ENCODE measurements at places on chromosomes 5 and 9.

- DNase-seq = no peak
Observed at GRCh38 chr5:137470111-137470920, 28.8 kb downstream of the SPOCK1 start.

- no peak for DNase-seq
Observed at GRCh38 chr5:127960270-127960691, 123.3 kb upstream of the SLC12A2 start.

DNA sequence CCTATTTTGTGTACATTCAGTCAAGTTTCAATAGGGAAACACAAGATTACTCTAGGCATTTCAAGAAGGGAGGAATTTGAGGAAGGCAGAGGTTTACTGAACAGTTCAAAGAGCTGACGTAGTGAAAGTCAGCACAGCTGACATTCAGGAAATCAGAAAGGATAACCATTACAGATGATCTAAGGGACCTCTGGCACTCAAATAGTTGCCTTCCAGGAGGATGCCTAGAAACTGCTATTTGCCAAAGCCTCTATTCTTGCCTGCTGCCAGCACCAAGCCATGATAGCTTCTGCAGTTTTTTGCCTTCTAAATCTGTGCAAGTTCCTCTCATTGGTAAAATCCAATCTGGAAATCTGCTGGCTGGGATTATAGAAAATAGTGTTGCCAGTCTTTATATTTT, 373.1 kb downstream of the CSNK1G3 start:
- no peak for DNase-seq

DNA sequence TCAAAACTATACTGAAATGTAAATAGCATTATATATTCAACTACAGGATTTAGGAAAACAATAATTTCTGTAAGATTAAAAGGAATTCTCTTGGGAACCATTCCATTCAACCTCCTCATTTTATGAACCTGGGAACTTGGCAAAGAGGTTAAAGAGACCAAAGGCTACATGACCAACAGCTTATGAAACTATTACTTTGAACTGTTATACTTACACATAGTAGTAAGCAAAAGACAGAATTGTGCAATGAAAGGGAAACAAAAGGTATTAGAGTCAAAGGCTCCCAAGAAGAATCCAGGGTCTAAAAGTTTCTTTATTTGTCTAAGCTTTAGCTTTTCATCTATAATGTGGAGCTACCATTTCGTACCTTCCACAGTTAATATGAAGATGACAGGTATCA, 7.2 kb downstream of the C9orf72 start:
- DNase-seq = no peak

DNA sequence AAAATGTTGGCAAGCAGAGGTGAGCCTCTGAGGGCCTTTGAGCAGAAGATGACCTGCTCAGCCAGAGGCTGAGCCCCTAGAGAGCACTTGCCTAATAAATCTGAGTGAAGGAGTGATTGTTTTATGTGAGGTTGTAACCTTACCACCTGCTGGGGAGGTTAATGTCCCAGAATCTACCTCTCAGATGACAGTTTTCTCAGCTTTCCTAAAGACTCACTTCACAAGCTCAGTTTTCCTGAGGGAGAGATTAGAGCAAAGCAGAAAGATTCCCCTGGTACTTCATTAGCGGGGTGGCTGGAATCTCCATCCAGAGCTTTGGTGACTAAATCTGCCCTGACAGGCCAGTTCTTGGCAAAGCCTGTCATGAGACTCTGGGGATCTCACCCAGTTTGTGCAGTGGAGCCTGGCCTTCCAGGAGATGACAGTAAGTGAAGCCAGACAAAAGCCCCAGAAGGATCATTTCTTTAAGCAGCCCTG, 48.8 kb upstream of the GALNT10 start:
- no peak for DNase-seq

DNA sequence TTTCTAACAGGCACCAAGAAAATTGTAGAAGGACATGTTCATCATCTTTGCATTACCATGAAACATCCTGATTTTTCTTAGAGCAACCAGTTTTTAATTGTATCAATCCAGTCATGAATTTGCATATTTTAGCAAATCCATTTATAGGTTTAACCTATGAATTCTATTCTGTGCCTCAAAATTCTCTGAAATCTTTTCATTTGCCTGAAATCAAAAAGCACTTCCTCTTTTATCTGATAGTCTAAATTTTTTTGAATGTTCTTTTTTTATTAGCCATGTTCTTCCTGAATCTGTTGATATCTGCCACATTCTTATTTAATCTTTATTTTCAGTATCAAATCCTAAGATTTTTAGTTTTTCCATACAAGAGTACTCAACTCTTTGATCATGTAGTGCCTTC, 36.9 kb upstream of the SRP19 start:
- no peak for DNase-seq
